ENCODE measurements at places on chromosomes 11 and 22.

GRCh38 chr22:40463017-40463631 is 92.7 kb downstream of the SGSM3 start:
- no peak for DNase-seq

- no peak for DNase-seq
These were observed 375.1 kb downstream of the BUD13 start for GRCh38 chr11:116397602-116398084.

- no peak for DNase-seq
These were observed 8.3 kb upstream of the SIDT2 start for GRCh38 chr11:117170210-117170609.

DNA sequence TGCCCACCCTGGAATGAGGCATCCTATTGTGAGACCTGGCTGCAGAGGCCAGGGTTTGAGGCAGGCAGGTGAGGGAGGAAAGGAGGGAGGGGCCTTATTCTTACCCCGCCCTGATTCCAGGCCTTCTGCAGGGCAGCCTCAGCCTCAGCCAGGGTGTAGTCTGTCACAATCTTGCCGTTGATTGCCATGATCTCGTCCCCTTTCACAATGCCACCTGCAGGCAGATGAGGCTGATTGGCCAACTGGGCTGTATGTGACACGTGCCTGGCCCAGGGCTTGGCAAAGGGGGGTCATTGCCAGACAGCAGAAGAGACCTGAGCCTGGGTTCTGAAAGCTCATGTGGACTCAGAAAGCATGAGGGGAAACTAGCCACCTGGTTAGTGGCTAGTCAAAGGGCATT is 21.4 kb upstream of the ABCC8 start:
- no peak for DNase-seq

All from GOT3 (cell line).